Caco-2 (cell line): ENCODE measurements at places on chromosomes 13 and 19. TPM values are rescaled to one million over a fixed set of nuclear protein-coding genes. Genes with fewer than 3 reads are reported as not detected.
A peak's percentile ranks its signal among the peaks of the same experiment; 100 is the strongest.

DNA sequence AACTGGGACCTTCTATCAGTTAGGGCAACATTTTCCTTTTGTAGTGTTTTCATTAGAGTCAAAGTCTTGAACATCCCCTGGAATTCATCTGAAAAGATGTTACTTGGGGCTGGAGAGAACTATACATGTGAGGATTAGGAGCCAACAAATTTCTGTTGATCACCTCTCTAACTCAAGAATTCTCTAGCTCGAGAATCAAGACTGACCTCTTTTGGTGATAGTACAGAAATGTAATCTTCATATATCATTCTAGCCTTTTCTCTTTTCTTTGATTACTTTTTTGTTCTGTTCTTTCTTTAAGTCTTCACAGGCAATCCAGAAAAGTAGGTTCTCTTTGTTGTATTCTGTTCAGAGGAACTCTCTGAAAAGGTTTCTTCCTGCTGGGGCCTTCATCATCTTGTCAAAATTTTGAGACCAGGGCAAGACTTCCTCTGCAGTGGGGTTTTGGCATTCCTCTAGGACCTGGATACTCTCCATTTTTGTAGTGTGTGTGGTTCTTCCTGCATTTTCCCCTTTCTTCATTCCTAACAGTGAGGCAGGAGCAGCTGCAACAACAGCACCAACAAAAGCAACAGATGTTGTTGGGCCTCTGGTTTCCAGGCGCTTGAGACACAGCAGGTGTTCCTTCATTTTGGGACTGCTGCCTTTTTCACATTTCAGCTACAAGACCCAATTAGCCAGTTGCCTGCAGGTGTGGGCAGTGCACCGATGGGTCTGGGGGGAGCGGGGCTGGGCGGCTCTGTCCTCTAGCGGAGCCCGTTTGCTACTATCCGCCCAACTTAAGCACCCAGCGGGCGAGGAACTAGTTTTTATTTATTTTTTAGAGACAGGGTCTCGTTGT is 26.2 kb downstream of the ELF1 start:
- DNase-seq: no peak

DNA sequence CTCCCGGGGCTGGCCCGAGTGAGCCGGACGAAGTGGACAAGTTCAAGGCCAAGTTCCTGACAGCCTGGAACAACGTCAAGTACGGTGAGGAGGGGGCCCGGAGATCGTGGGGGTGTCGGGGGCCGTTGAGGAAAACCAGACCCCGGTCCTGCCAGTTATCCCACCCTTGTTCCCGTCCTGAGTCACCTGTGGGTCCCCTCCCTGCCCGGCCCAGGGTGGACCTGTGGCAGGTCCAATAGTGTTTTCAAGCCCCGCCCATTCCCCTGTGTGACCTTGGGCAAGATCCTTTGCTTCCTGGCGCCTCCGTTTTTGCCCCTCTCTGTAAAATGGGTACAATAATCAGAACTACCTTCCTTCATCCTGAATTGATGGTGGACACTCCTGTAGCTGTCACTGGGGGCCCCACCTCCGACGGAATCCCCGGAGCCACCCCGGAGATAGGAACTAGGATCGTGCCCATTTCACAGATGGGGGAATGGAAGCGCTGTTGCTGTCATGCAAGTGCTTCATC is 593 bp downstream of the ATG4D start:
- DNase-seq: peak; percentile 49

- no peak for DNase-seq
These were observed 28.3 kb downstream of the EFNA2 start for GRCh38 chr19:1313695-1314613.

DNA sequence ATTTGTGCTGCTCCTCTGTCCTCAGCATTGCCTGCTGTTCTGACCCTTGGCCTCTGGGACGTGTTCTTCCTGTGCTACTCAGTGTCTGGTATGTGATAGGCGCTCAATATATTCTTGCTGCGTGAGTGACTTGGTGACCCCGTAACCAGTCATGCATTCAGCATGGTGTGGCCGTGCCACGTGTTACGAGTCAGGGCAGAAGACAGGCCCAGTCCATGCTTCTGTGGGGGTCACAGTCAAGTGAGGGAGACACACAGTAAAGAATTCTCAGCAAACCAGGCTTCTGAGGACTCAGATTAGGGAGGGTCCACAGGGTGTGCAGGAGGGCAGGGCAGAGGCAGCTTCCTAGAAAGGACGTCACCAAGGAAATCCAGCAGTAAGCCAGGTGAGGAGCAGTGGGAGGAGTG is 7.9 kb downstream of the PPP1R37 start:
- DNase-seq: no peak

DNA sequence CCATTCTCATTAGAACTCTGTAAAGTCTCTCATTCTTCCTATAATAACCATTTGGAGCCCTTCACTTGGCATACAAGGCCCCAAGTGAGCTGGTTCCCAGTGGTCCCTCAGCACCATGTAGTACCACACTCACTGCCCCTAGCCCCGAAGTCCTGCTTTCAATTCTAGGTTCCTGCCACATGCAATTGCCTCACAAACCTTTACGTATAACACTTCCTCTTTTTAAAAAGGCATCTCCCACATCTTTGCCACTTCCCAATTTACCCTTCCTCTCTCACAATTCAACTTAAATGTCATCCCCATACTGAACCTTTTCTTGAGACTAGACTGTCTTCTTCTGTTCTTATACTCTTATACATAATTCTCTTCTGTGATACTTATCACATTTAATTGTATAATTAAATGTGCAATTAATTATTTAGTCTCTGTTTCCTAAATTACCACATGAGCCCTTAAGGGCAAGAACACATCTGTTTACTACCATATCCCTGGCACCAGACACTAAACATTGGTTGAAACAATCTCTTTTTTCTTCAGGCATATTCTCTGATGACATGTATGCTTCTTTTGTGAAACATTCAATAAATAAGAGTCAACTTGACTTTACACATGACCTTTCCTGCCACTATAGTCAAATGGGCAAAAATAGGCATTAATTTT is 304.0 kb downstream of the SPRY2 start:
- DNase-seq: no peak

DNA sequence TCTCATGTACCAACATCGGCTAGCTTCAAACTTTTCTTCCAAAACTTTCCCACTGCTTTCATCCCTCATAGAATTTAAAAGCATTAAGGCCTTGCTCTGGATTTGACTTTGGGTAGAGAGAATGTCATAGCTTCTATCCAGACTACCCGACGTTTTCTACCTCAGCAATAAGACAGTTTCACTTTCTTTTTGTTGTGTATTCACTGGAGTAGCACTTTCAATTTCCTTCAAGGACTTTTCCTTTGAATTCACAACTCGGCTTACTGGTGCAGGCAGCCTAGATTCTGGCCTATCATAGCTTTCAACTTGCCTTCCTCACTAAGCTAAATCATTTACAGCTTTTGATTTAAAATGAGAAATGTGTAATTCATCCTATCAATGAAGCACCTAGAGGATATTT is 420.4 kb upstream of the GPC6 start:
- DNase-seq: no peak

GRCh38 chr19:48190288-48190884 is 19.9 kb downstream of the ZSWIM9 start:
- peak; percentile 95 for DNase-seq

- no peak for DNase-seq
These were observed 12.9 kb downstream of the TUBGCP3 start for GRCh38 chr13:112574834-112575613.

DNA sequence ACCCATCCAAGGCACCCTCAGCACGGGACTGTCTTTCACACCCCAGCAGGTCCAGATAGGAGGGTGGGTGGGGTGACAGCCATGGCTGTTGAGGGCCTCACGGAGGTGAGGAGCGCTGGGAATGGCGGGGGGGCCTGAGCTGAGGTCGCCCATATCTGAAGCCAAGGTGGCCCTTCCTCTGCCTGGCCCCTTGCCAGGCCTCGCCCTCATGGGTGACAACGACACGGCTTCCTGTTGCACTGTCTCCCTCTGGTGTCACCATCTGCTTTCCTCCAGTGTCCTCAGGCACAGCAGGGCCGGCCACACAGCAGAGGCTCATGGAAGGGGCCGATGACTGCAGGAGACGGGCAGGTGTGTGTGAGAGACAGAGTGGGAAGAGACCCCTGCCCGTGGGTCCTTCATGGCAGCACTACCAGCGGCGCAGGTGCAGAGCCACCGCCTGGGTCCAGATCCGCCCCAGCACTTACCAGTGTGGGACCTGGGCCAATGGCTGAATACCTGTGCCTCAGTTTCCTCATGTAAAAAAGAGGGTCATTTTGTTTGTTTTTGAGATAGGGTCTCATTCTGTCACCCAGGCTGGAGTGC is 8.1 kb upstream of the NKPD1 start:
- no peak for DNase-seq

The VSTM2B gene
- total RNA-seq: not detected in 2 replicates

The ACP7 gene
- total RNA-seq: 0.45 and 0.46 TPM in 2 replicates

The ZNF835 gene
- total RNA-seq: not detected in 2 replicates
